ENCODE measurements at places on chromosomes 12 and 14.

GRCh38 chr14:20719777-20720176 is 25.9 kb upstream of the EDDM3A start:
- DNase-seq: no peak

- DNase-seq: no peak
Measured at GRCh38 chr12:14957551-14958168, 3.7 kb downstream of the ARHGDIB start.

GRCh38 chr12:77746096-77746495 is 84.6 kb upstream of the NAV3 start:
- DNase-seq: no peak

- DNase-seq: no peak
Measured at GRCh38 chr14:75723716-75724115, 62.7 kb downstream of the TTLL5 start.

GRCh38 chr12:17060260-17060659 is 454.3 kb upstream of the LMO3 start:
- no peak for DNase-seq

DNA sequence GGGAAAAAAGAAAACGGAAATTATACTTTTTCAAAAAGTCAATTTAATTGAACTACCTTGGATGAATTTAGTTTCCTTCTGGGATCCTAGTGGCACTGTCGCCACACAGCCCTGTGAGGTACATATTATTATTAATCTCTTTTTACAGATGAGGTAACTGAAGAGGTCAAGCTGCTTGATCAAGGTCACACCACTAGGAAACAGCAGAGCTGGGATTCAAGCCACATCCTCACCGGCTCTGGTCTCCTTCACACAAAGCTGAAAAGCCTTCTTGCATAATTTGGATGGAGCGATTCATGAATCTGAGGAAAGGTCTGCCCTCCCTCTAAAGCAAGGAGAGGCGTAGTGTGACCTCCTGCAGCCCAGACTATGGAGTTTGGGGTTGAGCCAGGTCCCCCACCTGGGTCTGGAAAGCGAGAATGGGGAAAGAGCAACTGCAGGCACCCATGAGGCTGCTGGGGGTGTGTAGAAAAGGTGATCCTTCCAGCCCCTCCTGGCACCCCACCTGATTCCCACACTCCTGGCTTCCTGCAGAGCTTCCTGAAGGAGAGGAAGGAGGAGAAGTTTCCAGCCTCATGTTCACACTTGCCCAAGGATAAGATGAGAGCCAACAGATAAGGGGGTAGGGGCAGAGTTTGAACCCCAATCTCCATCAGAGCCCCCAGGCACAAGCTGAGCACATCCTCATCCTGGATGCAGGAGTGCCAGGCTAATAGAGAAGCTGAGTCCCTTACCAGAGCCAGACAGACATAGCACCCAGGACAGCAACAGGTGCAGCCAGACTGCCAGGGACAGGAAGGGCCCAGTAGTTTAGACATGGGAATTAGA is 3.9 kb upstream of the KRT79 start:
- DNase-seq: no peak

- no peak for DNase-seq
Measured at GRCh38 chr12:53588123-53588522, 38.1 kb downstream of the ATF7 start.

- DNase-seq: no peak
Measured at GRCh38 chr14:31207287-31207754, 272 bp downstream of the HECTD1 start.
